ENCODE measurements at places on chromosomes 7 and 10. TPM values are rescaled to one million over a fixed set of nuclear protein-coding genes. Genes with fewer than 3 reads are reported as not detected.
A peak's percentile ranks its signal among the peaks of the same experiment; 100 is the strongest.

- peak; percentile 66 for DNase-seq
- H3K36me3 ChIP-seq: 0 out of 2 replicates have a peak, but pooled peaks cover 4% of the 10 kb centered on the region
- H3K27ac ChIP-seq: no peak within 1 kb of the TSS
- H3K4me1 ChIP-seq: peaks cover 24% of the 10 kb centered on the region
- H3K4me3 ChIP-seq: peak within 1 kb of the TSS; percentile 84
These were observed at the start of gene FAM20C for GRCh38 chr7:191981-192649. Gene FAM20C, plus strand, starts transcription at chr7:192571. Its CDS starts 629 bp downstream, at chr7:193200.

DNA sequence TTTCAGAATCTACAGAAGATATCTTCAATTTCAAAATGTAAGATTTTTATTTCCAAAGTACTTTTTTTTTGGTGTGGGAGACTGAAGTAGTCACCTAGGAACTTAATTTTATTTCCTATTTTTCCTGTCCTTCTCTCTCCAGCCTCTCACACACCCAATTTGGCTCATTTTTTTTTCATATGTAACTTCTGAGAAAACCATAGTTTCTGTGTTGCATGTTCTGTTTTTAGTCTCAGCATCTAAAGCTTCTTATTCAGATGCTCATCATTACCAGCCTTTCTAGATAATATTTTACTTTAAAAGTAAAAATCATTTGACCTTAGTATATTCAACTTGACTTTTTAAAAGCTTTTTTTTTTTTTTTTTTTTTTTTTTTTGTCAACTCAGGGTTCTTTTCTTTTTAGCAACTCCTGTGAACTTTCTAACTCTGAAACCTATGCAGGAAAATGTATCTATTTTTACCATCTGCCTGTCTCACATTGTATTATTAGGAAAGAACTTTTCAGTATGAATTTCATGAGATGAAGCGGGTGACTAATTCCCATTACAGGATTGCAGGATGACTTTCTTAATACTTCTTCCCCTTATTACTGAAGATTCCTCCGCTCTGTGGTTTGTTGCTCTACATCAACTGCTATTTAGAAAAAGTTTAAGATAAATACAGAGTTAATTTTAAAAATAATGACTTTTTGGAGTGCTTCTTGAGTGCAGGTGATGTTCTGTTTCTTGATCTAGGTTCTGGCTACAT, 73.6 kb upstream of the LSM8 start:
- no peak overlapping the region for H3K4me3 ChIP-seq
- H3K36me3 ChIP-seq: peaks cover 6% of the 10 kb centered on the region
- H3K27me3 ChIP-seq: no peaks in the 10 kb centered on the region
- H3K27ac ChIP-seq: no peak overlapping the region
- no peaks in the 10 kb centered on the region for H3K4me1 ChIP-seq

GRCh38 chr10:76649723-76650127, 987.9 kb downstream of the KCNMA1 start:
- H3K27me3 ChIP-seq: no peaks in the 10 kb centered on the region
- H3K4me3 ChIP-seq: no peak overlapping the region
- H3K27ac ChIP-seq: no peak overlapping the region
- no peak for DNase-seq

- no peak overlapping the region for H3K4me3 ChIP-seq
- H3K4me1 ChIP-seq: no peaks in the 10 kb centered on the region
- peak; percentile 52 for DNase-seq
- no peaks in the 10 kb centered on the region for H3K36me3 ChIP-seq
- H3K27ac ChIP-seq: no peak overlapping the region
These were observed 197.3 kb downstream of the PRPF18 start for GRCh38 chr10:13784067-13784466.

DNA sequence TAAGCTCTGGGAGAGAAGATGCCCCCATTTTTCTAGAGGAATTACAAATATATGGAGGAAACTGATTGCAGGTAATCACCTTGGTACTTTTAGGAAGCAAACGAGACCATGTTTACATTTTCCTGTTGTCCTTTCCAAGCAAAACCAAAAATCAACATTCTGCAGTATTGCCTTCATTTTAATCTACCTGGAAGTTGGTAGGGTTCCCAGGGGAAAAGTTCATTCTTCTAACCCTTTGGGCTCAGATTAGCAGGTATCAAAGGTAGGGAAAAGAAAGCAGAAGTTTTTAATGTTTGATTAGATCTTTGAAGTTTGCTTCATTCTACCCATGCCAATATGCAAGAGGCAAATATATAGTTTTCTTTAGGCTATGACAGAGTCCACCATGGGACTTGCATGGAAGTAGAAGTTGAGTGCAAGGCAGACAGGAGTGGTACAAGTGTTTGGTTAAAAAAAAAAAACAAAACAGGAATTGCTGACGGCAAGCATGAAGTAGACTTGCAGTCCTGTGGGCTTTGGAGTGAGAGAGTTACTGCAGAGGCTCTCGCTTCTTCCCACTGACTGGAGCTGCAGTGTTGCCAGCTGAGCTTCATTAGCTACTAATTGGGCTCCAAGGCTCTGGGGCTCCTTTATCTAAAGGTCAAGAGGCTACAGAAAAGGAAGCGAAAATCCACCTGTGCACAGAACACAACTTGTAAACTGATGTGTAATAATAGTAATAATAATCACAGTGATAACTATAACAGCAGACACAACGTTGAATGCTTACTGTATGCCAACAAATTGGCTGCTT, 28.9 kb upstream of the ASAH2 start:
- H3K27me3 ChIP-seq: no peaks in the 10 kb centered on the region
- H3K4me1 ChIP-seq: no peaks in the 10 kb centered on the region
- no peak overlapping the region for H3K27ac ChIP-seq
- no peak overlapping the region for H3K4me3 ChIP-seq
- DNase-seq: no peak

- no peak for DNase-seq
- no peaks in the 10 kb centered on the region for H3K4me1 ChIP-seq
- no peaks in the 10 kb centered on the region for H3K36me3 ChIP-seq
- H3K27ac ChIP-seq: no peak overlapping the region
These were observed 37.8 kb downstream of the IFIT5 start for GRCh38 chr10:89452193-89452592.

Gene ZPBP
- total RNA-seq: not detected

Gene SEMA3A
- total RNA-seq: 54.5 TPM

Gene OIT3
- not detected for total RNA-seq

Gene LLCFC1
- total RNA-seq: not detected

Gene TMEM184A
- 0.66 TPM for total RNA-seq
